ENCODE measurements at places on chromosomes 5 and 9. TPM values are rescaled to one million over a fixed set of nuclear protein-coding genes. Genes with fewer than 3 reads are reported as not detected.

- DNase-seq, result no peak
Measured at GRCh38 chr5:53991942-53992341, 318.4 kb downstream of the ARL15 start.

GRCh38 chr5:149237662-149238061, 34.0 kb upstream of the AFAP1L1 start:
- no peak for DNase-seq

DNA sequence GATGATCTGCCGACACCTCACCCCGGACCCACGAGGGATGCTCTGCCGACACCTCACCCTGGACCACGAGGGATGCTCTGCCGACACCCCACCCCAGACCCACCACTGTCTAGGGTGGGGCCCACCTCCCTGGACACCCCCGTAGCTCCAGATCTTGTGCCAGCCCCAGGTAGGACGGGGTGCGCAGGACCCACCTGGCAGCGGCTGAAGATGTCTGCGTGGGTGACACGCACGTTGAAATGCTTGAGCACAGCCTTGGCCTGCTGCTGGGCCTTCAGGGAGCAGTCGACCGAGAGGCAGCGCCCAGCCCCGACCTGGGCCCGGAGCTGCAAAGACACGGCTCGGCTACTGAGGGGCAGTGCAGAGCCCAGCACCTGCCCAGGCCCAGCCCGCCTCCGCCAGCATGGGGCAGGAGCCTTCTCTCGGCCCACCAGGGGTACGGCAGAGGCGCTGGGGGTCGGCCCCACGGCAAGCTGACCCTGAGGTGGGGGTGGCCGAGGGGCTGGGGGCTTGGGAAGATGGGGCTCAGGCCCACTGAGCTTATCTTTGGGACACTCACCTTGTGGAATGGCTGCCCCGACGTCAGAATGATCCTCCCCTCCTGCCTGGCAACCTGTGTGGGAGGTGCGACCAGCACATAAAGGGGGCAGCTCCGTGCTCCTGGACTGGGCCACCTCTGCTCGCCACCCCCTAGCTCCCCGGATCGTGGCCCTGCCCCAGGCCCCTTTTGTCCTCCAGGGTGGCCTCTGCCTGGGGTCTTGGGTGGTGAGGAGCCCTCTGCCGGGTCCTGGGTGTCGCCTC, 21.7 kb upstream of the NRARP start:
- DNase-seq, result no peak

FBXW11 gene
- total RNA-seq, result 106 TPM

G3BP1 gene
- 259 TPM for total RNA-seq

DNA sequence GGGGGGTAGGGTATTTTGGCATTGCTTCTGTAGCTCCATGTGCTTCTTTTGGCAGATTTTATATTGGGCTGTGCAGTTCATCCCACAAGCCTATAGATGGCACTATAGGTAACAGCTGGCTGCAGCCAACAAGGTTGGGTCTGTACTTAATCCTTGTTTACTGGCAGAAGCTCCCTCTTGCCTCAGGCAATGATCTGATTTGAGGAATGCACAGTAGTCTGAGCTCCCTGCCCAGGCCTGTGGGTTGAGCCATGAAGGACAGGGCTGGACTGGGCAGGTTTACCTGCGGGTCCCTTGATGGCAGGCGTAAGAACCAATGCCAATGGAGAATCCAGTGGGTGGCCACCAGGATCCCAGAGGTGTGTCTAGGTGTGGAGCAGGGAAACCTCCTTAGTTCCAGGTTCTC, 11.7 kb upstream of the OR1J2 start:
- DNase-seq, result peak; percentile 18

GRCh38 chr5:73892218-73892617, 266.2 kb downstream of the ARHGEF28 start:
- no peak for DNase-seq
